Liver (tissue), 10 donors: ENCODE measurements at places on chromosomes 2 and 18. TPM values are rescaled to one million over a fixed set of nuclear protein-coding genes. Genes with fewer than 3 reads are reported as not detected.

The COBLL1 gene
- total RNA-seq = 16.3 TPM

The MAL gene
- not detected for total RNA-seq

The PID1 gene
- 52.0 TPM for total RNA-seq

The SLC5A7 gene
- total RNA-seq = not detected

The HNMT gene
- 93.6 TPM for total RNA-seq

The CXCR4 gene
- 5.0 TPM for total RNA-seq

The GPR45 gene
- not detected for total RNA-seq

The DSG1 gene
- total RNA-seq = 2.9 TPM

The SCYGR4 gene
- total RNA-seq = not detected

The ASB18 gene
- not detected for total RNA-seq

The SLC14A1 gene
- total RNA-seq = 96.7 TPM
